ENCODE measurements at places on chromosomes 2 and 18.

DNA sequence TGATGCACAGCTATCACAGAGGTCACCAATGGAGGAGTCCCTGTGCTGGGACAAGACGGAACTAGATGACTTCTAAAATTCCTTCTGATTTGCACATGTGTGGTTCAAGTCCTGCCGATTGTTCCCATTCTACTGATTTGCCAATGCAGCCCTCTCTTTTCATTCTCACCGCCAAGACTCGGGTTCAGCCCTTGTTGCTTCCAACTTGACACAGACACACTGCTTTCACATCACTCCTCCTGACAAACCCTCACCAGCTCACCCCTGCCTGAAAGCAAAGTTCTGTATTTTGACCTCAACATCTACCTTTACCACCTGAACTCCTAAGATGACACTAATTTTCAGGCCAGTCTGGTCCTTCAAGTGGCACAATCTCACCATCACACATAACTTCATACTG is 25.5 kb downstream of the REEP1 start:
- DNase-seq = no peak

GRCh38 chr2:197450465-197450864 is 2.9 kb upstream of the COQ10B start:
- DNase-seq = no peak

DNA sequence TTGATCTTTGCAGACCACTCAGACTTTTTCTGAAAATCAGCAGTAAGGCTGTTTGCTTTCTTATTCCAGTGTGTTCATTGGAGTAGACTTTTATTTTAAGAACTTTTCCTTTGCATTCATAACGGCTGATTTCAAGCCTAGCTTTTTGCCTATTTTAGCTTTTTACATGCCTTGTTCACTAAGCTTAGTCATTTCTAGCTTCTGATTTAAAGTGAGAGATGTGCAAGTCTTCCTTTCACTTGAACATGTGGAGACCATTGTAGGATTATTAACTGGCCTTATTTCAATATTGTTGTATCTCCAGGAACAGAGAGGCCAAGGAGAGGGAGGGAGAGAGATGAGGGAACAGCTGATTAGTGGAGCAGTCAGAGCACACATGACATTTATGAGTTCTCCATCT is 32.1 kb downstream of the RNMT start:
- DNase-seq = no peak

GRCh38 chr2:168964251-168964807 is 63.2 kb downstream of the G6PC2 start:
- no peak for DNase-seq

GRCh38 chr2:72757177-72757775 is 68.6 kb downstream of the EXOC6B start:
- no peak for DNase-seq

DNA sequence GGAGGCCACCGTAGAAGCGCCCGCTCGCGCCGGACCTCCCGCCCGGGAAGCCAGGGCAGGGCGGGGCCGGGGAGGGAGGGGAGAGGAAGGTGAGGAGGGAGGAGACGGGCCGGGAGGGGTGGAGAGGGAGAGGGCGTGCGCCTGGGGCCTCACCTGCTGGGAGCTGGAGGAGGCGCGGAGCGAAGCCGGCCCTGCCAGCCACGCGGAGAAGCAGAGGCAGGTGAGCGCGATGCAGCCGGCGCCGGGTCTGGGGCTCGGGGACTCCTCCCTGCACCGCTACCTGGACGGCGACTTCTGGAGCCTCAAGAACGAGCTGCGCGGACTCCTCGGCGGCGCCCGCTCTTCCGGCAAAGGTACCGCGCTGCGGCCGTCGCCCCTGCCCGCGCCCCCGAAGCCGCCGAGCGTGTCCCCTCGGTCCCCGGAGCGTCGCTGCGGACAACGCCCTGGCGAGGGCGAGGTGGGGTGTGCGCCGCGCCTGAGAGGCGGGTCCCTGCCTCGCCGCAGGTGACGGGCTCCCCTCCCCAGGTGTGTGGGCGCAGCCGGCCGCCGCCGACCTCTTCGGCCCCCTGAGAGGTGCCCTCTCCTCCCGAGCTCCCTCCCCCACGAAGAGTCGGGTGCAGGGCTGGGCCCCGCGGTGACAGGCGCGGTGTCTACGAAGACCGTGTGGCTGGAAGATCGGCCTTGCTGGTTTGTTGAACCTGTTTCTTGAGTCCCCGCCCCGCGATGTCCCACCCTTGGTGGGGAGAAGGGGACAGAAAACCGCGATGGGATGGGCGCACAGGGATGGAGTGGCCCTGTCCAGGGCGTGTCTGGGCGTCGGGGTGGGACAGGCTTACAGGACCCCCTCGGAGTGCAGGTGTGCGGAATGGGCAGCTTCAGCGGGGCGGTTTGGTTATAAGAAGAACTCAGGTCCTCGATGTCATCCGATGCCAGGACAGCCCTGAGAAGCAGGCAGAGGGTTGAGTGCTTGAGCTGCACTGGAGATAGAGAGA is at the start of gene ACOXL:
Gene ACOXL, plus strand, starts transcription at position 152 of the 992 bp plus-strand sequence. CDS start 35,817 bp downstream, outside the sequence.
- DNase-seq = no peak

DNA sequence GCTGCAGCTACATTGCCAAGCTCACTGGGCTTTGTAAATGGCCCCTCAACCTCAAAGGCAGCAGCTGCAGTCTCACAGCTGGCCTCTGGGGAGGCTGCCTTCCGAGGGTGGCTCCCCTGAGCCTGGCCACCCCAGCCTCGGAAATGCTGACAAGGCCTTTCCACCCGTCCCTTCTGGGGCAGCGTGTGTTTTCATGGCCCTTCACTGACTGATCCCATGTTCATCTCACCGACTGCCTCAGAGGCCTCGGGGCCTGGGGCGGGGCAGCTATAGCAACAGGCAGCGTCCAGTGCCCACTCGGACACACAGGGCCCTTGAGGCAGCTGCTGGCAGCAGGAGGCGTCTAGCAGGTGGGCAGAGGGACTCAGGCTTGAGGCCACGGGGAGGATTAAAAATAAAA is 149.7 kb downstream of the GLI2 start:
- DNase-seq = no peak

DNA sequence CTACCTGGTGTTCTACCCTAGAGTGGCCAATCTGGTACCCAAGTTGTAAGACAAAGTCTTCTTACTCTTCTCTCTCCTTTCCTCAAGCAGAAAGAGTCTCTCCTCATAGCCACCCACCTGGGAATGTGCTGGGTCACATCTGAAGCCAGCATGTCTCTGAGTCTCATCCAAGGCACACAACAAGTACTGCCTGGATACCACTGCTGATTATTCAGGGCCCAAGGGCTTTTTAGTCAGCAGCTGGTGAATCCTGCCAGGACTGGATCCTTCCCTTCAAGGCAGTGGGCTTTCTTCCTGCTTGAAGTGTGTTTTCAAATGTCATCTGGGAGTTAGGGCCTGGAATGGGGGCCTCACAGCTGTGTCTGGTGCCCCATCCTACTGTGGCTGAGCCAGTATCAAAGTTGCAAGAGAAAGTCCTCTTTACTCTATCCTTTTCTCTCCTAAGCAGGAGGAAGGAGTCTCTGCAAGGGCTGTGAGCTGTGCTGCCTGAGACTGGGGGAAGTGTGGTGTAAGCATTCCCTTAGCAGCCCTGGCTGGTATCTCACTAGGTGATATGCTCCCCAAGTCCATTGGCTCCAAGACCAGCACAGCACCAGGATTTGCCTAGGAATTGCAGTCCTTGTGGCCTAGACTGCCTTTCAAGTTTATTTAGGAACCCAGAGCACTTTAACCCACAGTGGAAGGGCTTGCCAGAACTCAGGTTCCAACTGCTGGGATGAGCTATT is 27.2 kb downstream of the OXER1 start:
- DNase-seq = no peak
